ENCODE measurements at places on chromosomes 13 and 19. TPM values are rescaled to one million over a fixed set of nuclear protein-coding genes. Genes with fewer than 3 reads are reported as not detected.

- DNase-seq = peak; percentile 73
Observed at GRCh38 chr19:17333611-17334413, 843 bp downstream of the ANO8 start.

DNA sequence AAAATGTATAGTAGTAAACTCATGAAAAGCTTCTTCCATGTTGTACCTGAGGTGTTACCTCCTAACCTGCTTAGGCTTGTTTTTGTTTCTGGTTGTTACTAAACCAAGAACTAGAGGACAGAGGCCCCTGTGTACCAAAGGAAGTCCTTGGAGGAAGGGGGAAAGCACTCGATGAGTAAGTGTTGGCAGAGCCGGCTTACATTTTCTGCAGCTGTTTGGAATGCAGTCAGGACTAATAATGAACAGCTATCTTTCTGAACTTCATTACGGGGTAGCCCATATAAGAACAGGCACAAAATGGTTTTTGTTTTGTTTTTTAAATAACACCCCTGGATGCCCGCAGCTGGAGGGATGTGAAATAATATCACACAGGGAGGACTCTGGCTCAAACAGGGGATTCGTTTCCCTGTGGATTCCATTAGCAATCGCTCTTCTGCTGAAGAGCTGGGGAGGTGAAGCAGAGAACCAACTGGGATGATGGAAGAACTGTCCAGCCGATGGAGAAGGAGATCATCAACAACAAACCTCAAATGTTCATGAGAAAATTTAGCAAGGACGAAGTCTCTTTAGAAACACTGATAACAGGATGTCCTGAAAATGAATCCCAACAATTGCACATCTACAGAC, 214.2 kb upstream of the MAB21L1 start:
- DNase-seq = no peak

DNA sequence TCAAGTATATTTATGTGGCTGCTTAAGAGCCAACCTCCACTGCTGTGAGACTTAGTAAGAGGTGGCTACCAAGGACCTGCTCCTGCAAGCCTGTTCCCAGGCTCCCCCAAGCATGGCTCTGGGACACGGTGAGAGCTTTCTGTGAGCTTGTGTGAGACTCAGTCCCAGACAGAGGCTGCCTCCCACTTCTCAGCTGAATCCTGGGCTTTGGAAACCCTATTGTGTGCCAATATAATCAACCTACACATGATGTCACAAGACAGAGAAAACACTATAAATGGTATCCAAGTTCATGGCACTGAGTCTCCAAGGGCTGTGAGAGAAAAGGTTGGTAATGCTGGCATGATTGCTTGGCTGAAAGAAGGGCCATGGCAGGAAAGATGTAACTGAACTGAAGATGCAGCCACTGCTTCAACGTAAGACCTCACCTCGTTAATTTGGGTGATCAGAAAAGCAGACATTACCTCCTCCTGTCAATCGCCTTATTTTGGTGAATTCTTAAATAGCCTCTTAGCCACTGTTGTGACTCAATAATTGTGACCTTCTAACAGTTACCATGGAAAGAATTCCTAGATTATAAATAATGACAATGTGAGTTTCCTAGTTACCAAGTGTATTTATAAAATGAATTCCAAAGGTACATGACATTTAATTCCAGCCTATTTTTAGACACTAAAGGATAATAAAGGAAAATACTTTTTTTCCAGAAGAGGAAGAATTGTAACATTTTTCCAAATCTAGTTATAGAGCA, 332.0 kb downstream of the IRS2 start:
- DNase-seq = no peak

GRCh38 chr19:8210421-8211101, 1.4 kb downstream of the CERS4 start:
- DNase-seq = no peak

GRCh38 chr13:28058866-28059613, 41.3 kb downstream of the FLT3 start:
- DNase-seq = peak; percentile 8

- no peak for DNase-seq
Observed at GRCh38 chr13:111415246-111415645, 94.8 kb downstream of the TEX29 start.

DNA sequence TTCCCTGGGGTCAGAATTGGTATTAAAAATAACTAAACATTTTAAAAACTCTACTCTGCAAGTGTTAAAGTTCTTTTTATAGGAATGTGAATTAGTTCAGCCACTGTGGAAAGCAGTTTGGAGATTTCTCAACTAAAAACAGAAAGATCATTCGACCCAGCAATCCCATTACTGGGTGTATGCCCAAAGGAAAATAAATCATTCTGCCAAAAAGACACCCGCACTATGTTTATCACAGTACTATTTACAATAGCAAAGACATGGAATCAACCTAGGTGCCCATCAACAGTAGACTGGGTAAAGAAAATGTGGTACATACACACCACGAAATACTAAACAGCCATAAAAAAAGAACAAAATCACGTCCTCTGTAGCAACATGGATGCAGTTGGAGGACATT, 657 bp upstream of the THSD1 start:
- DNase-seq = no peak

GRCh38 chr19:43562698-43563241, 12.6 kb downstream of the XRCC1 start:
- peak; percentile 54 for DNase-seq

DNA sequence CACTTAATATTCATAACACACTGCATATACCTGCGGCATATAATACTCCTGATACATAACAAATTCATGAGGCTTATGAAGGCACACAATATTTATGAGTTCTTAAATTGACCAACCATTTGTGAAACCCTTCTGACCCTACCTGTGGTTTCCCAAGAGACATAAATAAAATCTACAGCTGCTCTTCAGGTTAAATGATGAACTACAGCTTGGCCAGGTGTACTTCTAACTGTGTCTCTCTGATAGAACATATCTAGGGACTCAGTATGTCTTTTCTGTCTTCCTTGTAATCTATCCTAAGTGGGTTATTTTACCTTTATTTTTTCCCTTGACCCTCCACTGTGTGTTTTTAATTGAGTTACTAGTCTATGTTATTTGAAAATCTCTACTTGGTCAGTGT, 189.9 kb upstream of the UFM1 start:
- DNase-seq = no peak

DNA sequence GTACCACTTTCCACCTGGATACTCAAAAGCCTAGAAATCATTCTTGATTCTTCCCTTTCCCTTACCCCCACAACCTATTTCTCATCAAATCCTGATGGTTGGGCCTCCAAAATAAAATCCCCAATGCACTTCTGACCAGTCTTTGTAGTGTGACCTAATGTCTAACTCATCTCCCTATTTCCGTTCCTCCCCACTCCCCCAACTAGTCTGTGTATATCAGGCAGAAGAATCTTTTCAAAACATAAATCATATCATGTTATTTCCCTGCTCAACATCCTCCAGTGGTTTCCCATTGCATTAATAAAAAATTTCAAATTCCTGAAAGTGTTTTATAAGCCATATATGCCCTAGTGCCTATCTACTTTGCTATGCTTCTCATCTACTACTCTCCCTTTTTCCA, 17.7 kb downstream of the CCDC122 start:
- DNase-seq = no peak

- DNase-seq = no peak
Observed at GRCh38 chr19:47479701-47480503, 4.1 kb downstream of the KPTN start.

GRCh38 chr19:51158474-51159129, 16.5 kb downstream of the SIGLEC7 start:
- peak; percentile 60 for DNase-seq

DNA sequence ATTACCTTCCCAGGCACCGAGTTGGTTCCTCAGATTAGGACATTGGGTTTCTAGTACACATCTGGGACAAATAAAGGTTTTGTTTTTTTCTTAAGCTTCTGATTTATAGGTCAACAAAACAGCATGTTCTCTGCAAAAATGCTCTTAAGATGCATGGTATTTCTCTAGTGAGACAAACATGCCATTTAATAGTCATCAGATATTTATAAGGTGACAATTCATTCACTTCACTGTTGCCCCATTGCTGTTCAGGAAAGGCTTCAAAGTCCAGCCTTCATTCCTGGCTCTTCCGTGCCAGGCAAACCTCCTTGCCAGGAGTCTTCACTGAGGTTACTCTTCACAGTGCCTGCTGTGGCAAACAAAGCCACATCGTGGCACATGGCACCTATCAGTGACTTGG, 156.3 kb upstream of the FNDC3A start:
- DNase-seq = no peak

- no peak for DNase-seq
Observed at GRCh38 chr13:98994896-98995295, 17.0 kb upstream of the DOCK9 start.

- no peak for DNase-seq
Observed at GRCh38 chr19:46755853-46756543, 9.7 kb upstream of the STRN4 start.

GRCh38 chr19:2327773-2328400, 499 bp downstream of the LSM7 start:
- DNase-seq = peak; percentile 63

DNA sequence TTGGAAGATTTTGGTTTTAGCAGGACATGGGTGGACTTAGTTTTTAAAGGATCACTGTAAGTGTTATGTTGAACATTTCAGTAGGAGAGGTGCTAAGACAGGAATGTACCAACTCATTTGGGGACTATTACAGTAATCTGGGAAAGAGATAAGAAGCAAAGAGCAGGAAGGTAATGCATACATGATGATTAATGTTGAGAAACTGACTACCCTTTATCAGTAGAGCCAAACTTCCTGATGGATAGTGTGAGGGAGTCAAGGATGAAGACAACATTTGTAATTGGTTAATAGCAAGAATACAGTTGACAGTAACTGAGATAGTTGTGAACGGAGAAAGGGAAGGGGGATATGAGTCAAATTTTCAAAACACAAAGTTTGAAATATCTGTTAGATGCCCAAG, 421.9 kb upstream of the PRR20A start:
- DNase-seq = no peak

- DNase-seq = no peak
Observed at GRCh38 chr19:4896372-4896771, 6.3 kb downstream of the ARRDC5 start.

- no peak for DNase-seq
Observed at GRCh38 chr13:48710160-48710559, 56.4 kb downstream of the CYSLTR2 start.

DNA sequence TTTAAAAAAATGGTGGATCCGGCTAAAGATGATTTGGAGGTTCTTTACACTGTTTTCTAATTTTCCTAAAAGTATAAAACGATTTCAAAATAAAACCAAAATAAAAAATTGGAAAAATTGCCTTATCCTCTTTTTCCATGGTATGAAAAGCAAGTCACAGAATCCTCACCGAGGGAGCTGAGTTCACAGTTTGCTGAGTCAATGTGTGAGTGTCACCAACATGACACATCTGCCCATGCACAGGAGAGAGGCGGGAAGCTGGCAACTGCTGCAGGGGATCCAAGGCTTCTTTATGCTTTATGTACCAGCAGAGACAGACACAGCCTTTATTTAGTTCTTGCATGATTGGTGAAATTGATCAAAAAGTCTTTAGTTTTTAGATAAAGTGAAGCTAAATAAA, 157.8 kb downstream of the TNFSF13B start:
- no peak for DNase-seq

DNA sequence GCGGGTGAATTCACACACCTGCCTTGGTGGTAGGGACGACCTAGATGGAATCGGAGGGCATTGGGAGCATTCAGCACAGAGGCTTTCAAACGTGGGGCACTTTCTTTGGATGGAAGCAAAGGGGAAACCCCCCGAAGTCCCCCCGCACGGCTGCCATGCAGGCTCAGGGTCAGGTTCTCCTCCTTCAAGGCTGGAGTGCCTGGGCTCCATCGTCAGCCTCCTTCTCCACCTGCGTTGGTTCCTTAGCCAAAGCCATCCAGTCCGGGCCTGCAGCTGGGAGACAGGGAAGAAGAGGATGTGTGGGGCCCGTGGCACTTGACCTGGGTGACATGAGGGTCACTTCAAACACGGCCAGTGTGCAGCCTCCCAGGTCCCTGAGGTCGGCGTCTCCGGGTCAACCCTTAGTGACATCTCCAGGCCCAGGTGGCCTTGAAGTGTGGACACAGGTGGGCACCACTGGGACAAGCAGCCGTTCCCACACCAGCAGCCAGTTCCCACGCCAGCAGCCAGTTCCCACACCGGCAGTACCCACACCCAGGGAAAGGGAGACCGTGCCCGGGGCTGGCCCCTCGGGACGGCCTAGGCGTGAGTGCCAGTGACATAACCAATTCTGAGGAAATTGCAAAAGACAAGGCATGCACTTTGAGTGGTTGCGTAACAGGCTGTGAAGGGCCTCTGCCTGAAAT, 116.0 kb downstream of the SOX1 start:
- no peak for DNase-seq

DNA sequence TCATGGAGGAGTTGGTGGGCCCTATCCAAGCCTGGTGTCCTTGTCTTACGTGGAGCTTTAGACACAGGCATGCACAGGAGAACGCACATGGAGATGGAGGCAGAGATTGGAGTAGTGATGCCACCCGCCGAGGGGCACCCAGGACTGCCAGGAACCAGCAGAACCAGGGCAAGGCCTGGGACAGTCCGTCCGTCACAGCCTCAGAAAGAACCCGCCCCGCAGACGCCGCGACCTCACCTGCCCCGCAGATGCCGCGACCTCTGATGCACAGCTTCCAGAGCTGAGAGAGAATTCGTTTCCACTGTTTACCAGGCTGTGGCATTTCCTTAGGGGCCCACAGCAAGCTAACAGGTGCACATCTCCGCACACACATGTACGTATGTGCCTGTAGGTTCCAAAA, 15.3 kb downstream of the GRTP1 start:
- no peak for DNase-seq

GRCh38 chr13:96540670-96541069, 450.8 kb downstream of the HS6ST3 start:
- no peak for DNase-seq

The TMEM150B gene
- total RNA-seq = 0.71 TPM

The BRCA2 gene
- 18.9 TPM for total RNA-seq

The ZFR2 gene
- not detected for total RNA-seq

The ELSPBP1 gene
- not detected for total RNA-seq

The LRRC25 gene
- not detected for total RNA-seq

The COL4A1 gene
- total RNA-seq = not detected

The TTYH1 gene
- total RNA-seq = 0.49 TPM

The TSHZ3 gene
- 2.0 TPM for total RNA-seq

The ZNF560 gene
- total RNA-seq = not detected

The SERTM1 gene
- not detected for total RNA-seq

The RAVER1 gene
- total RNA-seq = 92.8 TPM

The MEF2B gene
- total RNA-seq = 2.2 TPM
